ENCODE measurements at places on chromosomes 7 and 10. TPM values are rescaled to one million over a fixed set of nuclear protein-coding genes. Genes with fewer than 3 reads are reported as not detected.

GRCh38 chr10:109450702-109451101, 472.6 kb downstream of the XPNPEP1 start:
- H3K36me3 ChIP-seq: no peaks in the 10 kb centered on the region
- H3K27ac ChIP-seq: no peak overlapping the region
- no peaks in the 10 kb centered on the region for H3K4me1 ChIP-seq
- H3K27me3 ChIP-seq: no peaks in the 10 kb centered on the region
- no peak for DNase-seq

DNA sequence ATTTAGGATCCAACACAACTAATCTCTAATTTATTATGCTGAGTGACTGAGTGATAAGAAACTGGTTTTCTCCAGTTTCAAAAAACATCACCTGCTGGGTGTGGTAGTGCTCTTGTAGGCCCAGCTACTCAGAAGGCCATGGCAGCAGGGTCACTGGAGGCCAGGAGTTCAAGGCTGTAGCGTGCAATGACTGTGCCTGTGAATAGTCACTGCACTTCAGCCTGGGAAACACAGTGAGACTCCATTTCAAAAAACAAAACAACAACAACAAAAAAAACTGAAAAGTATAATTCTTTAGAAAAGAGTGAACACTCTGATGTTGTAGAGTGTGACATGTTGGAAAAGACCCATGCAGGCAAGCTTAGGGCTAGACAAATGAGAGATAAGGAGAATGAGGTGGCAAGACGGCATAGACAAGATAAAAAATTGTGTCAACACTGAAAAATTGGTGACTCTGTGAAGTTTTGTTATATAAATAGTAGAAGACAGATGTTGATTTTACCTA, 150.1 kb upstream of the GPR22 start:
- no peaks in the 10 kb centered on the region for H3K27me3 ChIP-seq
- H3K4me3 ChIP-seq: no peak overlapping the region
- no peak for DNase-seq

GRCh38 chr10:86718556-86718955, 37.9 kb upstream of the BMPR1A start:
- no peak overlapping the region for H3K27ac ChIP-seq
- H3K4me1 ChIP-seq: no peaks in the 10 kb centered on the region
- H3K27me3 ChIP-seq: no peaks in the 10 kb centered on the region

DNA sequence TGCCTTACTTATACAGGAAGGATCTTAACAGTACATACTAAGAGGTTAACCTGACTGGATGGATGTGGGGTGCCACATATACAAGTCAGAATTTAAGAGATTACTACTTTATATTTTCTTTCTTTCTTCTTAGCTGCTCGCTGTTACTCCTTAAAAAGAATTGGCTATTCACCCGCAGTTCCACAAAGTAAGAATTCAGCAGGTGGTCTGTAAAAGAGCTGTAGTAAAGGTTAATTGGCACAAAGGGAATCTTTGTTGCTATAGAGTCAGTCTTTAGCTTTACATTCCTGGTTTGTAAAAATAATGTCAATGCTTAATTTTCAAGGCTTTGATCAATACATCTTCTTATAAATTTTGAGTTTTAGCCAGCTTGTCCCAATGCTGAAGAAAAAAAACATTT, 43.2 kb downstream of the RALA start:
- no peak for DNase-seq
- no peaks in the 10 kb centered on the region for H3K36me3 ChIP-seq
- H3K27me3 ChIP-seq: no peaks in the 10 kb centered on the region
- H3K4me1 ChIP-seq: peaks cover 7% of the 10 kb centered on the region
- H3K4me3 ChIP-seq: no peak overlapping the region

OR2A12 gene
- total RNA-seq: not detected

KCNH2 gene
- not detected for total RNA-seq

Measured in osteoblast (primary cell).